ENCODE measurements at places on chromosomes 12 and 14. TPM values are rescaled to one million over a fixed set of nuclear protein-coding genes. Genes with fewer than 3 reads are reported as not detected.

The RDH12 gene
- polyA plus RNA-seq, result not detected

- no peak for DNase-seq
Observed at GRCh38 chr14:74670726-74671411, 42.0 kb downstream of the AREL1 start.

DNA sequence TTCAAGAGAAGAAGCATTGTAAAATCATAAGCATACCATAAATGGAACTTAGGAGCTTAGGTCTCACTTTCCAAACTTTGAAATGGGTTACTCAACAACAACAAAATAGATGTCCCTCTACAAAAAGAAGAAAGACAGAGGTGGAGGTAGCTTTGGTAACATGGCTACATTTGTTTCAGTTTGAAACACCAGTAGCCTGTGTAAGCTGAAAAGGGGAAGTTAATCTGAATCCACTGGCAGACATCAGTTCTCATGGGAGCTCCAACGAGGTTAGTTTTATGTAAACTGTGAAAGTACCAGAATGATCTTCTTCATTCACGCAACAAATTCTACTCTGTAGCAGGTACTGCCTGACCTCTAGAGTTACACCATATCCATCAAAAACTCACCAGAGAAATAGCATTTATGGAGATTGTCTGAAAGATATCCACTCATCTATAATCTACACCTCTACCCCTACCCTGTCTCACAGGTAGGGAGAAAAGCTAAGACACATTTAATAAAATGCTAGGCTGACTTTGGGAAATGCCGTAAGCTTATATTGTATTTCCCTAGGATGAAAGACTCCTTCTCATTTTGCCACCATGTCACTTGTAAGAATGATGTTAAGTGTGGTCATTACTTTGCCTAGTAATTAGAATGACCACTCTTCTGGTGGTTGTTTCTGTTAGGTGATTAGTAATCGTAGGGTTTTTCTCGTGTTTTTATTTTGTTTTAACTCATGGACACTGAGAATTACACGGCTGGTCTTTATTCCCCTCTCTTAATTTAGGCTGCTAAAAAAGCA is 224.1 kb downstream of the ASCL1 start:
- DNase-seq, result no peak

GRCh38 chr12:6635375-6635855 is 344 bp downstream of the LPAR5 start:
- peak; percentile 73 for DNase-seq

- no peak for DNase-seq
Observed at GRCh38 chr14:101125719-101126651, 222.5 kb upstream of the RTL1 start.

- peak; percentile 82 for DNase-seq
Observed at GRCh38 chr12:117874842-117875434, 93.9 kb downstream of the KSR2 start.
